HL-60 (cell line): ENCODE measurements at places on chromosomes 5 and 9.
A peak's percentile ranks its signal among the peaks of the same experiment; 100 is the strongest.

DNA sequence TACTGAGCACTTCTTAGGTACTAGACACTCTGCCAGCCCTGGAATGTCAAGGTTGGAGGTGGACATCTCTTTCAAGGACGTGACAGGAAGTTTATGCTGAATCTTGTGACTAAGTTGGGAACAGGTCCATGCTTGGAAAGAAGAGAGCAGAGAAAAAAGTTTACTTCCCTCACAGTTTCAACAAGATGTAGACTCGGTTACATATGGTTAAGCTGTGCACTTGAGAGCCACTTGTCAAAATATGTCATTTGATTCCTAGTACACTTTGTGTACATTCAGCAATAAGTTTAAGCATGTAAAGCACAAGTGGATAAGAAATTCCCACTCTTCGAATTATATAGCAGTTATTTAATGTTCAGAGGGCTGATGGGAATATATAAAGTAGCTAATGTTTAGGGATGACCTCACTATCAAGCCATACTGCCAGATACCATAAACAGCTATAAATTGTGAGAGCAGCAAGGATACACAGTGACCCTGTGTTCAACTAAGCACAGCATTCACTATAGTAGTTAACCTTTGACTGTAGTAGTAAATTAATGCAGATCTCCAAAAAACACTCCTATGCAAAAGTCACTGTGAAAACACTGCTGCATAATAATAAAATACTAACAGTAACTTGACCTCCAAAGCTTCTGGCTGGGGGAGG, 1944.6 kb upstream of the WWC1 start:
- no peak for DNase-seq

DNA sequence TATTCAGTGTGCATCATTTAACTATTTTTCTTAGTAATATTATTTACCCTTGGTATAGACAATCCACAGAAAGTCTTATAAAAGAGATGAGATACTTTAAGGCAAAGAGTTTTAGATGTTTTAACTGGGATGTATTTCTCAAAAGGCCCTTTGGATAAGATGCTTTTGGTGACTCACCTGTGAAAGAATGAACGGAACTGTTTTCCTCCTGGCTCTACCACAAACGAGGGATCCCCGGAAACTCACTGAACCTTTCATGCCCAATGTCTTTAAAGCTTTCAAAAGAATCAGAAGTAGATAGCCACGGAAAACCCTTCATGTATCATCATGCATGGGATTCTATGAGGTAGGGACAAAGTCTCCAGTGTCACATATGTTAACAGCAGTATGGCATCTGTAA, 1.6 kb downstream of the ZNF782 start:
- DNase-seq: no peak

- DNase-seq: no peak
Observed at GRCh38 chr5:38450627-38451026, 105.8 kb downstream of the LIFR start.

DNA sequence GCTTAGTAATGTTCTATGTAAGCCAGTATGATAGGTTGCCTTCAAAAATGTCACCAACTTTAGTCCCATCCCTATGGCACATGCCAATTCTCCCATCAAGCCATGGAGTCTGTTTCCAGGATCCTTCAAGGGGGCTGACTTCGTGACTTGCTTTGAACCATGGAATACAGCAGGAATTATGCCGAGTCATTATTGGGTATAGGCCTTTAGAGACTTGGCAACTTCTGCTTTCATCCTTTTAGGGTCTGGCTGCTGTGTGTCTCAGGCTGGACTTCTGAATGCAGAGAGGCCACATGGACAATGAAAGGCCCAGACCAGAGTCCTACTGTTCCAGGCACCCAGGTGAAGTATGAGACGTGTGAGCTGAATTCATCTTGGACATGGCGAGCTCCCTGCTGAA, 109.8 kb downstream of the DENND1A start:
- DNase-seq: no peak

DNA sequence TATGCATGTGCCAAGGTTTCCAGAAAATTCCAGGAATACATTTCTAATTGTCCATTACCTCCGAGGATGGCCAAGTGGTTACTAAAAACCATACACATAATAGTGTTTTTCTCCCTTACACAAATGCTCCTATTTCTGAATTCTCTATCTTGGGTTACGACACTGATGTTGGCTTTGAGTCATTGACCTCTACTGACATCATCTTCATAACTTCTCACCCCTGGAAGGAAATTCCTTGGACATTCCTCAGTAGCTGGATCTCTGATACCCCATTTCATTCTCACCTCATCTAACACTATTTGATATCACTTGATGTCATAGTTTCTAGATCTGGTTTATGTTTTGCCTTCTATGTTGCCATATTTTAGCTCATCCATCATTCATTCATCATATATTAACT, 287.2 kb downstream of the CTNND2 start:
- no peak for DNase-seq

GRCh38 chr9:27654629-27655285, 81.5 kb upstream of the C9orf72 start:
- DNase-seq: no peak

DNA sequence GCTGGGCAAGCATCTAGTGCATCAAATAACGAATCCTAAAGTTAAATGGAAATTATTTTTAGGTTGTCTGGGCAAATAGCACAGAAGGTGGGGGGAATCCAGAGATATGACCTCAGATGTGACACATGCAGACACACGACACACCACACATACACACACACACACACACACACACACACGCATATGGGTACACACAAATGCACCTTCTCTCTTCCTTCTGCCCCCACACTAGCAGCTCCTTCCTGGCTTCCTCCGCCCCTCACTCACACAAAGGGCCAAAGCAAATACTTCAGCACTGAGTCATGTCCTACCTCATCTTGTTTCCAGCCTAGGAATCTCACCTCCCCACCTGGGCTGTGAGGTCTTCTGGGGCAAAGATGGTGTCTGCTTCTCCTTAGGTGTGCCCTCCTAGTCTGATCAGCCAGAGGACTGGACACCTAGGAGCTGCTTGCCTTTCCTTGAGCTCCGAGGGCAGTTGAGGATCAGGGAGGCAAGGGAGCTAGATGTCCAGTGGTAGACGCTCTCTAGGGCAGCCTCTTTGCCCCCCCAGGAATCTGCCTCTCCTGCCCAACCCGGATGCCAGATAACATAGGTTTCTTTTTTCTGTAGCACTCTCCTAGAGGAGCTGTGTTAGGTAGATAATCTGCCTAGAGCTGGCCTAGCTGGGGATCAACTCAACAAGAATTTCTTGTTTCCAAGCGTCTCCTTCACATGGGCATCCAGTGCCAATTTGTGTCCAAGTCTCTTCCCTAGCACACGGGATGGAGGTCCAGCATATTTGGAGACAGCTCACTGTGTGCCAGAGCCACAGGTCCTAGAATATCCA, 14.3 kb upstream of the JADE2 start:
- no peak for DNase-seq

GRCh38 chr9:69181908-69182353, 7.9 kb downstream of the TJP2 start:
- DNase-seq: peak; percentile 76

DNA sequence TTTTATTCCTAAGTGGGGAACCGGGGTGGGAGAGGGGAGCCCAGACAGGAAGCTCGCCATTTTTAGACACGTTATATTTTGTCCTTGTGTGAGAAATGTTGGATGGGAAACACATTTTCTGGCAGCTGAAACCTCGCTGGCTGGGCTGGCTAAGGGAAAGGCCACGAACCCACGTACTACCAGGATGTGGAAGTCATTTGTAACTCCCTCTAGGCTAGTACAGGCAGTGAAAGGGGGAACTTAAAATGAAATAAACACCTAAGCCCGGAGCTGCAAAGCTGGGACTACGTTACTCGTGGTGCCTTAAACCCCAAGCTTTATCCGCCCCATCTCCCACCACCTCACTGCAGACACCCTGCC, 42.5 kb downstream of the TMEM174 start:
- no peak for DNase-seq

DNA sequence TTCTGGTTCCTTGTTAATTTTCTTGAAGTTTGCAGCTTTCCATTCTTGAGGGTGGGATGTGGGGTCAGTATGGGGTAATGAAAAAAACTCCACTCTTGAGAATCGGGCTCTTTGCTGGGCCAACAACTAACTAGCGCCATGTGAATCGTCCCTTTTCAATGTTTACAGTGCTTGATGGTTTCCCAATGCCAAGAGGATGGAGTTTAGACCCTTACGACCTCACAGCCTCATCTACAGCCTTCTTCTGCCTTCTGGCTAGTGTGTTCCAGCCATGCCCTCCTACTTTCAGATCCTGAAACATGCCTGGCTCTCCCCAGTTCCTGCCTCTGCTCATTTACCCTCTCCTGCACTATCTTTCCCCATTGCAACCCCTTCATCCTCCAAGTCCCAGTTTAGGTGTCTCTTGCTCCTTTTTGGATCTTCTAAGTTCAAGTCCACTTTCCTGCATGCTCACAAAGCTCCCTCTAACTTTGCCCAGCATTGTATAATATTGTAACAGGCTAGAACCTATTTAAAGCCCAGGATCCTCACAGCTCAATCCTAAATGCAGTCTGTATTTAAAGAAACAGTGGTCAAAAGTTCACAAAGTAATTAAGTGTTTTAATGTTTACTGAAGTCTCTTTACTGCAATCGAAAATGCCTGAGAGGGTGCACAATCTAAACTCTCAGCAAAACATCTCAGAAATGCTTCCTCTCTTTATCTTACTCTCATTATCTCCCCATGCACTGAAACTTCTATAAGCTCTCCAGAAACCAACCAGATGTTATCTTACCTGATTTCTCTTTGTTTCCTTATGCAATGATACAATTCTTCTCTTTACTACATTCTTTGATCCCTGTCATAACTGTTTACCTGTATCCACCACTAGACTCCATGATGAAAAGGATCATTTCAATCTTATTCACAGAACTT, 20.6 kb upstream of the CAST start:
- DNase-seq: no peak

GRCh38 chr5:90612919-90613318, 54.3 kb downstream of the ADGRV1 start:
- no peak for DNase-seq

GRCh38 chr5:117590944-117591343, 1016.3 kb upstream of the SEMA6A start:
- no peak for DNase-seq

DNA sequence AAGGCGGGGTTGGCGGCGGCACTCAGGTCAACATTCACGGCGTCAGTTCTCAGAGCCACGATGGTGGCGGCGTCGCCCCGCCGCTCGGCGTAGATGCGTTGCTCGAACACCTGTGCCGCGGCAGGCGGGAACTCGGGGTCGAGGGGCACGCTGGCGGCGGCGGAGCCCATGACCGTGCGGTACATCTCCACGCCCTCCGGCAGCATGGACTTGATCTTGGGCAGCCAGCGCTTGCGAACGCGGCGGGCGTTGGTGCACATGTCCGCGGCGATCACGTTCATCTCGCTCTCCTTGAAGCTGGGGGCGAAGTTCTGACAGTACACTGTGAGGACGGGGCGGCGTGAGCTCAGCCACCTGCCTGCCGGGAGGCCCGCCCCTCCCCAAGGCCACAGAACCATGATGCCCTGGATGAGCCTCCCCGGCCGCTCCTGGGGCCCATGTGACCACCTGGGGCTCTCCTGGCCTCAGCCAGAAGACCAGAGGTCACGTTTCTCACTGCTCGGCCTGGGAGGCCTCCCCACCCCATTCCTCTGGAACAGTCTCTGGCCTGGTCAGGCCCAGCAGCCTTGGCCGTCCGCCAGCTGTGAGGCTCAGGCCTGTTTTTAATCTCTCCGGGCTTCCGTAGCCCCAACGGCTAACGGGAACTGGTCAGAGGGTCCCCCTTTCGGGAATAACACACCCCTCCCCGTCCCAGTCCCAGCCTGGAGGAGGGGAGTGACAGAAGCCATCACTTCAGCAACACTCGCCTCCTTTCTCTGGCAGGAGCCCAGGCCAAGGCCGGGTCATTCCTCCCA, 50.7 kb upstream of the UBAC1 start:
- DNase-seq: no peak

DNA sequence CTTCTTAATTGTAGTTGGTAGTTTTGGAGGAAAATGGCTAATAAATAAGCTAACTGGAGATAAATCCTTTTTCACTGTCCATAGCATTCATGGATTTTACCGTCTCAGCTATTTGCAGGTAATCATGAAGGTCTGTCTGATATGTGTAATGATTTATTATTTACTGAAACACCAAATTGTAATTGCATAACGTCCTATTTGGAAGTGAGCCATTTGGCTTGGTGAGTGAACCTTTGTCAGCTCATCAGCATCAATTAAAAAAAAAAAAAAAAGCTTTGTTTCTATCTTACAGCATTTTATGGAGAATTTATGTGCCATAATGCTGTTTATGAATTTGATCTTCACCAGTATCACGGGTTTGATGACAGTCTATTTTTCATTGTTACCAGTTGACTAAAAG, 20.2 kb downstream of the RECK start:
- no peak for DNase-seq

DNA sequence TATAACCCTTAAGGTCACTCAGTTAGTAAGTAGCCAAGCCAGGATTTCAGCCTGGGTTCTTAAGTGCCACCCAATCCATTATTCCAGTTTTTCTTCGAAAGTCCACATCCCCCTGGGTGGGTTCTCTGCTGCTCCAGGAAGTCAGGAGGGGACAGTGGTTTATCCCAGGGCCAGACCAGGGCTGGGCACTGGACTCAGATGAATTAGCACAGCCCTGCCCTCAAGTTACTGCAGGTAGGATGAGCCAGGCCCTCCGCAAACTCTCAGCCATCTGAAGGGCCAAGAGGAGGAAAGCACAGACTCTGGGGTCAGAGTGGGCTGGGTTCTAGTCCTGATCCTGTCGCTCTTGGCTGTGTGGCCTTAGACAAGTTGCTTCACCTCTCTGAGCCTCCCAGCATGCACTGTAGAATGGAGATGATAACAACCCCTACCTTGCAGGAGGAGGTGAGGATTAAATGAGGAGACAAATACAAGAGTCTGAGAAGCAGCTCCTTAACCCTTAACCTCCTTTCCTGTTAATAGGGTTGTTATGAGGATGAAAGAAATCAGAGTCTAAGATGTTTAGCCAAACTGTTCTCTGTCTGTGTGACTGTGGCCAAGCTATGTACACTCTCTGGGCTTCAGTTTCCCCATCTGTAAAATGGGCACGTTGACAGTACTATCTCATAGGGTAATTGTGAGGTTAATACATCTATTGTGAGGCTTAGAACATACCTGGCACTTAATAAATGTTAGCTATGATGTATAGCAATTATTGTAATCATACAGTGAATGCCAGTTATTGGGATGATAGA, 6.8 kb upstream of the NEURL1B start:
- DNase-seq: no peak

DNA sequence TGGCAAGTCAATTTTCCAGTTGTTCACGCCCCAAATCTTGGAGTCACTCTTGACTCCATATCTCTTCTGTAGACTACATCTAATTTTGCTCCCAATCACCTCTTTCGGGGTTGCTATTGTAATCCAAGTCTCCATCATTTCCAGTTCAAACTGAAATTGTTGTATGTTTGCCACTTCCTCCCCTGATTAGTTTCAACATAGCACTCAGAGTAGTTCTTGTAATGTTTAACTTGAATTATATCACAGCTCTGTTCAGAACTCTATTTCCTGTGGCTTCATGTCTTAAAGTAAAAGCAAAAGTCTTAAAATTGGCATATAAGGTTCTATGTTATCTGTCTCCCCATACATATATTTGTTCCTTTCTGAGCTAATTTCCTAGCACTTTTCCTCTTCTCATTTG, 348.5 kb upstream of the RIOK2 start:
- no peak for DNase-seq
